ENCODE measurements at places on chromosomes 3 and 15.

DNA sequence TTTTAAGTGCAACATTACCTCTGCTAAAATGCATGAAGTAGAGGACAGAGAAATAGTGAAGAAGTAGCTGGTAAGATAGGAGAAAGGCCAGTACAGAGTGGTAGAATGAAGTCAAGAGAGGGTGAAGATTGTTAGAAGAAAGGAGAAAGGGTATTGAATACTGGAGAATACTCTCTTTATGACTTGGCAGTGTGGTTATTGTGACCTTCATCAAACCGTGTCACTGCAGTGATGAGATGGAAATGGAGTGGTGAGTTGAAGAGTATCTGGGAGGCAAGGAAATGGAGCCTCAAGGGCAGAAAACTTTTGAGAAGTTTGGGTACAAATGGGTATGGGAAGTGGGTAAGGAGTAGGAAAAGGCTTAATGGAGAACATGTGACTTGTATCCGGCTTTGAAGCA is 24.7 kb downstream of the MINDY2 start:
- no peak for DNase-seq

GRCh38 chr3:13513051-13513912 is 33.2 kb downstream of the HDAC11 start:
- DNase-seq: no peak

DNA sequence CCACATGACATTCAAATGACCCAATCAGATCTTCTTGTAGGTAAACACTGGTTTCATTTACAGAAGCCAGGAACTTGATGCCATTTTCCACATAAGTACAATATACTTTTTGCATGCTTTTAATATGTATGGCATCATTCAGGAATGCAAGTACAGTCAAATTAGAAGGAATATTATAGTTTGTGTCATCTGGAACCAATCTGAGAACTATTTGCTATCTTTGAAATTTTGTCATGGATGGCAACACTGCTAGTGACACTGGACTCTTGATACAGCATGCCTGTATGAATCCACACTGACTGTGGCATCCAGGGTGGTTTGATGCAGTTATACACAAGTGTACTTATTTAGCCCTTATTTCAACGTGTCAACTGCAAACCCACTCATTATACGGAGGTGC is 141.6 kb downstream of the EBLN2 start:
- DNase-seq: no peak

DNA sequence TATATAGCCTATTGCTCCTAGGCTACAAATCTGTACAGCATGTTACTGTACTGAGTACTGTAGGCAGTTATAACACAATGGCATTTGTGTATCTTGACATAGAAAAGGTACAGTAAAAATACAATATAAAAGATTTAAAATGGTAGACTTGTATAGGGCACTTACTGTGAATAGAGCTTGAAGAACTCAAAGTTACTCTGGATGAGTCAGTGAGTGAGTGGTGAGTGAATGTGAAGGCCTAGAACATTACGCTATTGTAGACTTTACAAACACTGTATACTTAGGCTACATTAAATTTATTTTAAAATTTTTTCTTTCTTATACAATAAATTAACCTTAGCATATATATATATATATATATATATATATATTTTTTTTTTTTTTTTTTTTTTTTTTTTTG is 140.0 kb upstream of the UBE2E1 start:
- no peak for DNase-seq

DNA sequence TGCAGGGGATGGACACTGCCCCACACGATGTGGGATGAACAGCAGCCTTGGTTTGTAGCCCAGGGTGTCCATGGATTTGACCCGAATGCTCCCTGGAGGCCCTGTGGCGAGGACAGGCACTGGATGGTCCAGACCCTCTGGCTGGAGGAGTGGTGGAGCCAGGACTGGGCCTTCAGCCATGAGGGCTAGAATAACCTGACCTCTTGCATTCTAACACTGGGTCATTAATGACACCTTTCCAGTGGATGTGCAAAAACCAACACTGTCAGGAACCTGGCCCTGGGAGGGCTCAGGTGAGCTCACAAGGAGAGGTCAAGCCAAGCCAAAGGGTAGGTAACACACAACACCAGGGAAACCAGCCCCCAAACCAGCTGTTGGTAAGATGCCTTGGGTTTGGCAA is 51.4 kb downstream of the OXNAD1 start:
- DNase-seq: no peak

- no peak for DNase-seq
These were observed 82.1 kb downstream of the IL5RA start for GRCh38 chr3:3027976-3028567.

GRCh38 chr15:39944726-39945125 is 10.8 kb downstream of the EIF2AK4 start:
- DNase-seq: no peak

- DNase-seq: no peak
These were observed 19.5 kb downstream of the COPS2 start for GRCh38 chr15:49135911-49136310.

All from DMS79 (cell line).